Activated gamma-delta T cell treated with Interleukin-2 at 50 U/mL for 16 hours (primary cell): ENCODE measurements at places on chromosomes 4 and X.

DNA sequence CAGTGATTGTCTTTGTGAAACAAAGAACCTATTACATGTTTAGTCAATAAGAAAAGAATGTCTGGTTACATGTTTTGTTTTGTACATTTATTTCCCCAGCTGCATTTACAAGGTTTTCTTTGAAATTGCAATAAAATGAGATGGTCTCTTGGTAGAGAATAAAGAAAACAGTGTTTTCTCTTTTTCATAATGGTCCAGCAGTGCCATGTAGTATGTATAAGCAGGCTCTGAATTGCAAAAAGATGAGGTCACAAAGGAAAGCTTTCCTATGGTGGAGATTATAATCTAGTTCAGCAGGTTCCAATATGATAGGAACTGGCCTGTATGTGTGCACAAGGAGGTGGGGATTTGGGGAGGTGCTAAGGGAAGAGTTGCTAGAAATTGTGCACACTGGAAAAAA is 1417.3 kb downstream of the STIM2 start:
- no peak for DNase-seq

GRCh38 chr4:27048429-27049238 is 188.0 kb downstream of the STIM2 start:
- DNase-seq = no peak

- DNase-seq = no peak
These were observed 25.5 kb upstream of the AMOT start for GRCh38 chrX:112866175-112866574.

DNA sequence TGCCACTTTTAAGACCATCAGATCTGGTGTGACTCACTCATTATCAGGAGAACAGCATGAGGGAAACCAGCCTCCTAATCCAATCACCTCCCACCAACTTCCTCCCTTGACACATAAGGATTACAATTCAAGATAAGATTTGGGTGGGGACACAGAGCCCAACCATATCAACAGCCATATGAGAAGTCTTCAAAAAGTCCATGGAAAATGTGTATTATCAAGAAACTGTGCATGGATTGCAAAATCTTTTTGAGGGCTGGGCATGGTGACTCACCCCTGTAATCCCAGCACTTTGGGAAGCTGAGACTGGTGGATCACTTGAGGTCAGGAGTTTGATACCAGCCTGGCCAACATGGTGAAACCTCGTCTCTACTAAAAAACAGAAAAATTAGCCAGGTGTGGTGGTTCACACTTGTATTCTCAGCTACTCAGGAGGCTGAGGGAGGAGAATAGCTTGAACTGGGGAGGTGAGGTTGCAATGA is 17.8 kb upstream of the RPL39 start:
- no peak for DNase-seq

GRCh38 chr4:136001791-136002190 is 1530.5 kb downstream of the PCDH18 start:
- DNase-seq = no peak

DNA sequence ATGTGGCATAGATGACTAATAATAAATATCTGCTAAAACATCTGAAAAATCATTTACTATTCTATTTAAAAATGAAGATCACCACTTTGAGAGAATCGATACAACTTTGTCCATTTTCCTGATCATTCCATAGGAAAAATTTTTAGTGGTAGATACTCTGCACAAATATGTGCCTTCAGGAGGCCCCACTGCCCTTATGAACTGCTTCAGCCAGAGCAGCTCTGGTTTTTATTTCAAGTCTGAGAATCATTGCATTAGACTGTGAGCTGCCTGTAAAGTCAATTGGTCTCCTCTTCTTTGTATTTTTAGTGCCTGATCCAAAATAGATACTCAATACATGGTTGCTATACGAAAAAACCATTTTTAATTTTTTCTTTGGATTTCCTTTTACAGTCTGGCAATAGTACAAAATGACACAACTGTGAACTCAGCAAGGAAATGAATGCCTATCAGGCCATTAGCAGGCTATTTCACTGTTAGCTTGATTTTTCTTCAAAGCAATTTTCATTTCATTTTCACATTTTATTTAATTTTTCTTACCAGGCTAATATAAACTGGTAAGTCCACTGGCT is 69.1 kb downstream of the SHISA3 start:
- no peak for DNase-seq

- DNase-seq = no peak
These were observed 12.0 kb upstream of the TMEM154 start for GRCh38 chr4:152691761-152692160.
